Ecto neural progenitor cell (in vitro differentiated cells): ENCODE measurements at places on chromosomes 12 and 14.

- no peak for DNase-seq
Measured at GRCh38 chr12:52772772-52773171, 4.4 kb downstream of the KRT76 start.

DNA sequence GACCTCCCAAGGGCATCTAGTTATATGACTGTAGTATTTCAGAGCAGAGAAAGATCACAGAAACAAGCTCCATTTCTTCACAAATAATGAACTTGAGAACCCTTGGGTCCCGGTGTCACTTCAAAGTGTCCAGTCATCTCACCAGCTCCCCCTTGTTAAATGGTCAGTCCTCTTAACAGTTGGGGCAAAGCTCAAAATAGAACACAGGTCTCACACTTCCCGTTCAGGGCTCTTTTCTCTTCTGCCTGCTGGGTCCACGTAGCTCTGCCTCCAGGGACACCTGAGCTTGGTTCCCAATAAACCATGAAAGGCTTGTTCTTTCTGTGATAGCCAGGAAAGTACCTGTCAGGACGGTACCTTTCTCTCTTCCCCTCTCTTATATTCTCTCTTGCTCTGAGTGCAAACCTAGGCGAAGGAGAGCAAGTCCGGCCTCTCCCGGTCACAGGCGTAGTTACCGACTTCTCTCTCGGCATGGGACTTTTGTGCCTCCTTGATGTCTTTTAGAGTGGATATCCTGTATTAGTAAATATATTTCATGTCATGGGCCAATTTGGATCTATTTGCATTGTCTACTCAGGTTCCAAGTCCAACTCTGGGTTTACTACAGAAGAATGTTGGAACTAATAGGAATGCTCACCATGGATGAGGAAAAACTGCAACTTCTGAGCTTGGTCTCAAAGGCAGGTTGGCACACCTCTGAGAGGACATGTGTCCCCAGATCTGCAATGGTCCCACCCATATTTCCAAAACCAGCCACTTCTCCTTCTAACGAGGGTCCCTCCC is 118.8 kb upstream of the PARP11 start:
- DNase-seq, result no peak

GRCh38 chr12:47988073-47989022 is 15.9 kb downstream of the COL2A1 start:
- peak; percentile 83 for DNase-seq

DNA sequence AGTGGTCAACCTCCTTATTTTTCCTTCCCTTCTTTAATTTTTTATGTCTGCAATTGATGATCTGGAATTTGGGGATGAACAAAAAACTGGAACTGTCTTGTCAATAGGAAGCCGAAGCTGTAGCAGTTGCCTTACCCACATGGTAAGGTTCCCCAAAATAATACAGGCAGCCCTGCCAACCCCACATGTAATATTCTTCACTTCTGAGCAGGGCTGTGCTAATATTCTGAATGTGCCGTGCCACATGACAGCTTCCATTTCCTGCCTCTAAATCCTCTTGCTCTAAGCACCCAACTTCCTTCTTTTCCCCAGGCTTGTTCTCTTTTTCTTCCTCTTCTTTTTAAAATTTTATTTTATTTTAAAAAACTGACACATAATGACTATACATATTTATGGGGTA is 39.6 kb downstream of the GPATCH2L start:
- no peak for DNase-seq

DNA sequence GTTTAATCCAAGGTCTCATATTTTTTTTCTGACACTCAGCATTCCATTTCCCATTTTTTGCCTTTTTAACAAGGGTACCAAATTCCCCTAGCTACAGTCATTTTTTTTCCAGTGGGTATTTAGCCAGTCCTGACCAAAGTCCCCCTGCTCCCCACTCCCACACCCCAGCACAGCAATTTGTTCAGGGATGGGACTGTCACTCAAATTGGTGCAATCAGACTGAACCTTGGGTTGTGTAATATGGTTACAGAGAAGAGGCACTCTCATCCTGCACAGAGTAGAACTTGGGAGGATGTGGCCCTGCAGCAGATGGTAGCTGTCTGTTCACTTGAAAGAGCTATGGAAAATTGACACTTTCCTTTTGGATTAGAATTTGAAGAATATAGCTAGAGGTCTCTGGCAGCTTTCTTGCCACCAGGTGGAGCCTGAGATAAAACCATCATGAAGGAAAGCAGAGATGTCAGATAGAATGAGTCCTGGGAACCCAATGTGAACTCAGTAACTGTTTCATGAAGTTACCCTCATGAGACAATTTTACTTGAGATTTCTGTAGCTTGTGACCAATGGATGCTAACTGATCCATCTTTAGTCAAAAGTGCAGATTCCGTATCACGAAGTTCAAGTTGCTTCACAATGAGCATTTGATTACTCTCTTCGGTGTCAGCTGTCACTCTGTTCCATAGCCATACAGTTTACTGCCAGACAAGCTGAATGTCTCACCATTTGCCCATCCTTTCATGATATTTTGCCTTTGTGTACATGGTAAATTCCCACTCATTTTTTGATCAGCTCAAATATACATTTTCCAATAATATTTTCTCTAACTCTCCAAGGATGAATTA is 394.0 kb upstream of the SYT1 start:
- DNase-seq, result peak; percentile 49

GRCh38 chr14:36214476-36215216 is 38.1 kb upstream of the PTCSC3 start:
- DNase-seq, result peak; percentile 51

- DNase-seq, result no peak
Measured at GRCh38 chr12:123390498-123391426, 6.8 kb downstream of the KMT5A start.

DNA sequence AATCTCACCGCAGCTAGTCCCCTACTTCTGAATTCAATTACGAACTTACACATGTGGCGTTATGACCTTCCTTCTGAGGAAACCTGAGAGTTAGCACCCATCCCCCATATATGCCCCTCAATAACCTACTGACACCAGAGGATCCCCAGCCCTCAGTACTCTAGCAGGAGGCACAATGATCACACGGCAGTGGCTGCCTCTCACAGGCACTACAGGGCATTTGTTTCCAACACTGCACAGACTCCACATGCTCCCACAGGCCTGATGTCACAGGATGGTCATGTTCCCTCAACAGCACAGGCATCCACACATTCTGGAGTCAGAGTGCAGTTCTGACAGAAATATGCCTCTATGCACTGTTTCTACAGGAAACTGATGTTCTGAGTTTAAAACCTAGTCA is 17.4 kb downstream of the PPP1CC start:
- DNase-seq, result no peak

DNA sequence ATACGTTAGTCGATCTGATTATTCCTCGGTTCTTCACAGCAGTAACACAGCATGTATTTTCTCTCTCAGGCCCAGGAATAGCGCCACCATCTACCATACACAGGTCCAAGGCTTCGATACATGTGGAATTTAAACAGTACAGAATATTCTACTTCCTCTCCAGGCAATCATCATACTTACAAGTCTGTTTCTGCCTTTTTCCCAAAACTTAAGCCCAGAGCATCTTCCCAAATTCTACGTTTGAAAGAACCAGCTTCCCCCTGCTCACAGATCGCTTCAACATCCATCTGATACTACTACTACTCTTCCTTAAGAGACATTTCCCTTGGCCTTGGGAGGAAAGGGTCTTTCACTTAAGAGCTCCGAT is 626 bp downstream of the TXNDC16 start:
- no peak for DNase-seq

- no peak for DNase-seq
Measured at GRCh38 chr14:28966416-28967233, 200.0 kb downstream of the FOXG1 start.
